ENCODE measurements at places on chromosomes 12 and 14.

DNA sequence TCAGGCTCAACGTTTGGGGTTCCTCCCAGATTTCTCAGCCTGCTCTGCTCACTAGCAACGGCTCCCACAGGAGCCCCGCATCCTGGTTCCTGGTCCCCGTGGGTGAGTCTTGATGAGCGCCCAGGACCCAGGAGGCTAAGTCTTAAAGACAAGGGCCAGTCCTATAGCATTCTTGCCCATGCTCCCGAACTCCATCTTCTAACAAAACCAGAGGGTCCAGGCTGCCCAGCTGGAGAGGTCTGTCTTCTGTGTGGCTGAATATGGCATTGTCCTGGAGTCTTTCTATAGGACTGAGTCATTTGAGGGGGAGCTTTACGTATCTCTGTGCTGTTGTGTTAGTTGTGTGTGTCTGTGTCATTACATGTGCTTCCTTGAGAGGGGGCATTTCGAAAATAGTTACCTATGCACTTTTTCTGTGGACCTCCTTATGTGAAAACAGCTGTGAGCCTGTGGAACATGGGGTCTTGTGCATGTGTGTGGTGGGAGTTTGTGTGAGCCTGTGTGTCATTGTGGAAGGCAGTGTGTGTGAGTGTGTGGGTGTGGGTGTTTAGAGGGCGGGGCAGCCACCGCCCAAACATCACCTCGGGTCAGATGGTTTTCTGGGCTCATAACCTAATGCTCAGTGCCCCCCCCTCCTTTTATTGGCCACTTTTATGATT is 9.1 kb upstream of the TBX5 start:
- DNase-seq: no peak

DNA sequence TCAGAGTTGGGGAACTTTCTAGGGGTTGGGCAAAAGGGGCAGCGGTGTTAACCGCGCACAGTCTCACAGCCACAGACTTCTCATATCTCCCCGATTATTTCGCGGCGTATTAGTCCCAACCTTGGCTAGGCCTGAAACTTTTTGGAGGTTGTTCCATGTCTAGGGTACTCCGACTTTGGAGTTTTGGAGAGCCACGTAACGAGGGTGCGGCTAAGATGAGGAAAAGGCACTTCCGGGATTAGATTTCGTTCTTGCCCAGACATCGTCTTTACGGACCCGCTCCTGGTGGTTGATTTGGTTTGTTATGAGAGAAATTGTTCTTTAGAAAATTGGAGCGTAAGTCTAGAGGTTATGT is 513 bp downstream of the CCNK start:
- peak; percentile 26 for DNase-seq

GRCh38 chr12:12606781-12607589 is 4.7 kb upstream of the CREBL2 start:
- no peak for DNase-seq

- no peak for DNase-seq
These were observed 599 bp upstream of the CPSF6 start for GRCh38 chr12:69238589-69239351.

- peak; percentile 16 for DNase-seq
These were observed 51.1 kb downstream of the HSPB8 start for GRCh38 chr12:119229837-119230236.

DNA sequence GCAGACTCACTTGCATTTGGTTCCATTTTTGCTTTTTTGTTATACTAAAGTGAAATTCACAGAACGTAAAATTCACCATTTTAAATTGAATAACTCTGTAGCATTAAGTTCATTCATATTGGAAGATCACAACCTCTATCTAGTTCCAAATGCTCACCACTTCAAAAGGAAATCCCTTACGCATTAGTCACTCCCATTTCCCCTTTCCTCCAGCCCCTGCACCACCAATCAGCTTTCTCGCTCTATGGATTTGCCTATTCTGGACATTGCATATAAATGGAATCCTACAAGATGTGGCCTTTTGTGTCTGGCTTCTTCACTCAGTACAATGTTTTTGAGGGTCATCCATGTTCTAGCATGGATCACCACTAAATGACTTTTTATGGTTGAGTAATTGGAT is 294.5 kb downstream of the KSR2 start:
- no peak for DNase-seq

DNA sequence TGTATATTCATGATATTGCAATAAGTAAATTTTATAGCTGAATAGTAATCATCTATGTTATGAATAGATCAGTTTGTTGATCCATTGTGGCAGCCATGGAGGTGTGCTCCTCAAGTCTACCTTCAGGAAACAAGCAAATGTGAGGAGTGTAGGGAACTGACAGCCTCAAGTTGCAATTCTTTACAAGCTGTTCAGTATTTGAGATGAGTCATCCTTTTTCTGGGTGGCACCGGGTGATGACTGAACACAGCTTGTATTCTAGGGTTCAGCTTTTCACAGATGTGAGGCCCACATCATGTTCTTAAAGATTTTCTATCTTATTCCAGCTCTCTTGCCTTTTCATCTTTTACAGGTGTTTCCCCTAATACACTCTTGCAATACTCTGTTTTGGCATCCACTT is 452.4 kb downstream of the KCNH5 start:
- DNase-seq: no peak

- DNase-seq: no peak
These were observed 111.4 kb downstream of the EPS8 start for GRCh38 chr12:15677726-15678201.

DNA sequence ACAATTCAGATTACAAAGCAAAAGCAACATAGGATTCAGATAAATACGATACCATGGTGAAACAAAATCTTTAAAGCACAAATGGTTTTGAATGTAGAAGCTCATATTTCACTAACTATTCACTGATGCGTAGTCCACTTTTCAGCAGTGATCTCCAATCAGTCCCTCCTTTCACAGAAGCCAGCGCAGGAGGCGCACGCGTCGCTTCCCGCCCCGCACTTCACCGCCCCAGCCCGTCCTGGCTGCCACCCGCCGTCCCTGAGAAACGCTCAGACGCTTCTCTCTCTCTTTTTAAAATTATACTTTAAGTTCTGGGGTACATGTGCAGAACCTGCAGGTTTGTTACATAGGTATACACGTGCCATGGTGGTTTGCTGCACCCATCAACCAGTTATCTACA is 19.8 kb upstream of the CHFR start:
- DNase-seq: no peak

- DNase-seq: no peak
These were observed 98.2 kb downstream of the SYNE2 start for GRCh38 chr14:63951021-63951420.

GRCh38 chr12:27703720-27704452 is 6.7 kb upstream of the MRPS35 start:
- DNase-seq: peak; percentile 74
